ENCODE measurements at places on chromosomes 16 and 17.

DNA sequence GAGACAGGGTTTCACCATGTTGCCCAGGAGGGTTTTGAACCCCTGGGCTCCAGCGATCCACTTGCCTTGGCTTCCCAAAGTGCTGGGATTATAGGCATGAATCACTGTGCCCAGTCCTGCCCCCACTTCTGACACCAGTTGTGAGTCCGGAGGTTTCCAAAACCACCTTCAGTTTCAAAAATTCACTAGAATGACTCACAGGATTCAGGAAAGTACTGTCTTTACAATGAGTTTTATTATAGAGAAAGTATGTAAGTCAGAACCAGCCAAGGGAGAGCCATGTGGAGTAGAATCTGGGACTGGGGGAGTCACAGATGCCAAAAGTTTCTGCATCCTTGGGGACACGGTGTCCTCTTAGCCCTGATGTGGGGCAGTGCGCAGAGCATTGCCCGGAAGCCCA, 55.1 kb downstream of the PLD6 start:
- no peak for DNase-seq

DNA sequence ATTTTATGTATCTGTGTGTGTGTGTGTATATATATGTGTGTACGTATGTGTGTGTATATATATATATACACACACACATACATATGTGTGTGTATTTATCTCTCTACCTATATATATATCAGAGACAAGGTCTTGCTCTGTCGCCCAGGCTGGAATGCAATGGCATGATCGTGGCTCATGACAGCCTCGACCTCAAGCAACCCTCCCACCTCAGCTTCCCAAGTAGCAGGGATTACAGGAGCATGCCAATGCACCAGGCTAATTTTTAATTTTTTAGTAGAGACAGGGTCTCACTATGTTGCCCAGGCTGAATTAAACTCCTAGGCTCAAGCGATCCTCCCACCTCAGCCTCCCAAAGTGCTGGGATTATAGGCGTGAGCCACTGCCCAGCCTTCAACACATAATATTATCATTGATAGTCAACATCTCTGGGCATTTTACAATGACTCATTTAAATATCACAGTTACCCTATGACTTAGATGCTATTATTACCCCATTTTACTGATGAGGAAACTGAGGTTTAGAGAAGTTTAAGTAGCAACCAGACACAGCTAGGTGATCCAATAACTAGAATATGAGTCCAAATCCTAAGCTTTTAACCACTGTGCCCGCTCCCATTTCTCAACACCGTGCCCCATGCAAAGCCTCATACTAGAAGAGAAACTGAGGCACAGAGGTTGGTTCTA, 24.3 kb downstream of the G6PC3 start:
- DNase-seq = no peak

DNA sequence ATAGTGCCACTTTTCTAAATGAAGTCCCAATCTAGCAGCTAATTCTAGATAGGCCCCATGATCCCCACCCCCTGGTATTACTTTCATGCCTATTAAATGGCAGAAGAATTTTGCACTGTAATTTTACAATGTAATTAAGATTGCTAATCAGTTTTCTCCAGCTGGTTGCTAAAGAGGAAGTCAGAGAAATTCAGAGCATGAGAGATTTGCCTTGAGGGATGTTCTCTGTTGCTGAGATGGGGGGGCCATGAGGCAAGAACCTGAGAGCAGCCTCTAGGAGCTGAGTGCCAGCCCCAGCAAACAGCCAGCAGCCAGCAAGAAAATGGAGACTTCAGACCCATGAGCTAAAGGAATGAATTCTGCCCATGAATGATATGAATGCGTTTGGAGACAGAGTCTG, 38.9 kb downstream of the SHCBP1 start:
- no peak for DNase-seq

GRCh38 chr17:1067282-1067956, 70.5 kb downstream of the TIMM22 start:
- no peak for DNase-seq

GRCh38 chr16:67865318-67865717, 7.5 kb upstream of the EDC4 start:
- DNase-seq = no peak

DNA sequence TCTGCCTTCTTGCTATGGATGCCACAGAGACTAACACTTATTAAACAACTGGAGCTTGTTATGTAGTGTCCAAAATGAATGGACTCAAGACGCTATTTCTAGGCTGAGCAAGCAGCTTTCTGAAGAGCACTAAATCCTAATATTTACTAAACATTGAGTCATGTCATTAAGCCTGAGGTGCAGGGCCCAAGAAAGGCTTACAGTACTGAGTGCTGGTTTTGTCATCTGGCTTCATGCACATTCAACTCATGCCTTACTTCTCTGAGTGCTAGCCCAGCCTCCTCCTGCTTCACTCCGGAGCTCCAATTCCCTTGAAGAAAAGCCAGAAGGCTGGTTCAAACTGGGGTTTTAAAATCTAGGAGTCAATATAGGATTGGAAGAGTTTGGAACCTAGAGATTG, 363.3 kb upstream of the CDH5 start:
- no peak for DNase-seq

- DNase-seq = no peak
Observed at GRCh38 chr16:15053904-15054303, 2.0 kb downstream of the NTAN1 start.

DNA sequence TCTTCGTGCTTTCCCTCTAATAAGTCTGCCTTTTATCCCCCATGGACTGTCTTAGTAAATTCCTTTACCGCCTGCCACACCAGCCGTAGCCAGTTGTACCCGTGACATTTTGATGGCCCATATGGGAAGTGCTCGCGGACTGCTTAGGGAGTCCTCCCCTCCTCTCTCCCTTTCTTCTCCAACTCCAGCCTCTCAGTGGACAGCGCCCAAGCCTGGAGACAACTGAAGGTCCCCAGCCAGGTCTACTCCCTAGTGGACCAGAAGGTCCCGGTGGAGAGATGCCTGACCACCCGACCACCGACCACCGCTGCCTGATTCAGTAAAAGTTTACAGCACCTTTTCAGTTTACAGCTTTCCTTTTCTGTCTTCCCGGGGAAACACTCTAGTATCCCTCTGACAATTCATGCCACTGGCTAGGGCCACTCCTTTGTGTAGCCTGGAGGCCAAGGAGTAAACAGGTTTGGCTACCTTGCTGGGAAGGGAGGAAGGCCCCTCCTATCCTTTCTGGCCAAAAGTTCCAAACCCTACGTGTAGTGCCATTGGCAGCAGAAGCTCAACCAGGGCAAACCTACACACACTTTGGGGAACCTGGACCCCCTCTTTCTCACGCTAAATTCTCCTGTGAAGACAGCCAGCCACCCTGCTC, 18.0 kb downstream of the CTRB2 start:
- DNase-seq = no peak

All from tibial artery (tissue), 4 donors.